Thoracic aorta (tissue), 2 donors: ENCODE measurements at places on chromosomes 4 and X. TPM values are rescaled to one million over a fixed set of nuclear protein-coding genes. Genes with fewer than 3 reads are reported as not detected.

The GPRIN3 gene
- 9.0 TPM for total RNA-seq

The ZNF732 gene
- total RNA-seq = 0.27 TPM

The L1CAM gene
- total RNA-seq = 1.1 TPM

The HCCS gene
- total RNA-seq = 4.9 TPM

DNA sequence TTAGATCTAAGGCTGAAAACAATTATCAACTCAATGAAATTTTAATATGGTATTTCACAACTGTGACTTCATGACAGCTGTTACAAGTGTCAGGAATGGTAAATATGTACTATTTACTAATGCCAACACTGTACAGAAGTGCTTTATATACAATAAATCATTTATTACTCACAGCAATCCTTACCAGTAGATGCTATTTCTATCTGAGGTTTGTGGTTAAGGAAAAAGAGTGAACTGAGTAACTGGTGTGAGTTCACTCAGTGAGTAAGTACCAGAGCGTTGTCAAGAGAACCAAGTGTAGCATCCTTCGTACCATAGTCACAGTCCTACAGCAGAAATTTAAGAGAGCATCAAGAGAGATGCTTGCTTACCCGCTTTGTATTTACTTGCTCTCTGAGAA lies 23.3 kb downstream of the MTHFD2L start:
- H3K4me1 ChIP-seq = no peaks in the 10 kb centered on the region
- H3K4me3 ChIP-seq = no peak overlapping the region
- no peaks in the 10 kb centered on the region for H3K27me3 ChIP-seq
- no peak for DNase-seq
- no peaks in the 10 kb centered on the region for H3K36me3 ChIP-seq

DNA sequence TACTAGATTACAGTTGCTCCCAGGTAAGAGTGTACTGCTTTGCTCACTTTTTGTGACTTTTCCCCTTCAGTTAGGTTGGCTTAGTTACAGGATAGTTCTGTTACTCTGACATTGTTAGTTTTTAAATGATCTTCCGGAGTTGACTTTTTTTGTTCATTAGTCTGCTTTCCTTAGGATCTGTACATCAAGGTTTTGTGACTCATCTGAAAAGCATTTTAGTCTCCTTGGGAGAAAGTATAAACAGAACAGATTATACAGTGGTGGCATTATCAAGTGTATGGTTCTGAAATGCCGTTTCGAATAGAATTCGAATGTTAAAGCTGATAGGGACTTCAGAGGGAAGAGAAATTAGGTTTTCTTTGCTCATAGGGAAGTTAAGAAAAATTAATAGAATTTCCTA lies 63.3 kb downstream of the USP9X start:
- no peaks in the 10 kb centered on the region for H3K4me1 ChIP-seq
- peaks cover 5% of the 10 kb centered on the region for H3K36me3 ChIP-seq
- no peak overlapping the region for H3K4me3 ChIP-seq
- DNase-seq = no peak
- no peak overlapping the region for H3K27ac ChIP-seq

- peaks cover 5% of the 10 kb centered on the region for H3K4me1 ChIP-seq
- no peak overlapping the region for H3K4me3 ChIP-seq
- no peak for DNase-seq
- H3K27ac ChIP-seq = no peak overlapping the region
- H3K27me3 ChIP-seq = no peaks in the 10 kb centered on the region
Observed at GRCh38 chr4:125486351-125486750, 171.6 kb downstream of the FAT4 start.

DNA sequence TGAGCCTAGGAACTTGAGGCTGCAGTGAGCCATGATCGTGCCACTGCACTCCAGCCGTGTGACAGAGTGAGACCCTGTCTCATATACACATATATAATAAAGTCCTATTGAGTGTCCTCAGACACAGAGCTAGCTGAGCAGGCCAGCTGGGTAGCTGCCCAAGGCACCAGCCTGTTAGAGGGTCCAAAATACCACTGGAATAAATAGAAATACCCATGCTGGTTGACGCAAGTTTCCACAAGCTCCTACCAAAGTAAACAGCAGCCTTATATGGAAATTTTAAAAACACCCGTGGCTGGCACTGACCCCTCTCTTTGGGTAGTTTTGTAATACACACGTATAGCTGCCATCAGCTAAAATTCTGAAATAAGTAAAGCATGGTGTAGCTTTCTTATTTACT lies 348.6 kb downstream of the BCOR start:
- H3K36me3 ChIP-seq = no peaks in the 10 kb centered on the region
- H3K4me1 ChIP-seq = peaks cover 7% of the 10 kb centered on the region
- no peak for DNase-seq
- H3K27me3 ChIP-seq = no peaks in the 10 kb centered on the region

DNA sequence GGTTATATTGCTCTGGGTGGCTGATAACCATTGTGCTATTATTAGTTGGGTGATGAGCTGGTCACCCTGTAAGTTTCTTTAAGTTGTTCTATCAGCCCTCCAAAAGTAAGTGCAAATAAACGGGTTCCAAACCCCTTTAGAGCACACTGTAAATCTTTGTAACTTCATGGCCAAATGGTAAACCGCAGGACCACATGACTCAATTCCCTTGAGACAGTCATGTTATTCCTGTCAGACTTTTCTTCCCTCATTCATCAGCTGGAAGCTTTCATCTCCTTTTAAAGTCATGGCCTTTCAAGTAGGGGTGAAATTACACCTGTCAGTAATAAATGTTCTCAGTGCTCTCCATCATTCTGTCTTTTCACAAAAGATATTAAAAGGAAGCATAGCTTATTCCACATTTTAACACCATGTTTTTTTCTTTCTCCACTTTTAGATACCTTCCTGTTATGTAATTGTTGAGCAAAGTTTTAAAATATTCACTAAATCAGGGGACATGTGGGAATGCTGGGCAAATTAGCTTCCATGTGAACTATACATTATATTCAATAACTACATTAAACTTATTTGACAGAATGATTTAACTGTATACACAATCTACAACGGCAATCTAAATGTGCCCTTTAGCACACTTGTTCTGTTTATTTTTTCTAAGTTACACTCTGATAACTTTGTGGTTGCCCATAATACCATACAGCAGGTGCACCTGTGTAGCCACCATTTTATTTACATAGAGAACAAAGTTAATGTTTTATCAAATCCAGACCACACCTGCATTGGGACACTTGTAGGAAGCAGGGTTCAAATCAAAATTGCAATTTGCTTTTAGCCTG lies 275.5 kb downstream of the CFAP299 start:
- no peak overlapping the region for H3K4me3 ChIP-seq
- no peak for DNase-seq
- no peaks in the 10 kb centered on the region for H3K27me3 ChIP-seq
- H3K36me3 ChIP-seq = no peaks in the 10 kb centered on the region
- H3K4me1 ChIP-seq = no peaks in the 10 kb centered on the region
- H3K27ac ChIP-seq = no peak overlapping the region

DNA sequence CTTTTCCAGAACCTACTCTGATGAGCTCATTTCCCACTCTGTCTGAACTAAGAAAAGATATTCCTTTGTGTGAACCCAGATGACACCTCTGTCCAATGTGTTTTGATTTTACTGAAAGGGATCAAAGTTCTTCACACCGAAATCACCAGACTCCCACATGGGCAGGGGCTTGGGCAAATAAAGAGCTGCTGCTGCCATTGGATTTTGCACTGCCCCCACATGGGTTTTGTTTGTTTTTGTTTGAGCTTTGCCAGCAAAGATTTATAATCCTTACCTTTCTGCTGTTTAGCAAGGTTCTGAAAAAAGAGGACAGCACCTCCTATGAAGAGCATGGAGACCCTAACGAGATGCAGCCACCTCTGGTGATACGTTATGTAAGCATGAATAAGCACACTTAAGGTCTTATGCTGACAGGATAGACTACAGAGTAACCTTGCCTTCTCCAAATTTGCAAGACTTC lies 44.3 kb downstream of the HSD17B13 start:
- no peak for DNase-seq
- no peak overlapping the region for H3K4me3 ChIP-seq
- no peaks in the 10 kb centered on the region for H3K36me3 ChIP-seq
- no peaks in the 10 kb centered on the region for H3K27me3 ChIP-seq
- no peaks in the 10 kb centered on the region for H3K4me1 ChIP-seq

- H3K27me3 ChIP-seq = no peaks in the 10 kb centered on the region
- no peaks in the 10 kb centered on the region for H3K4me1 ChIP-seq
- H3K4me3 ChIP-seq = no peak overlapping the region
- DNase-seq = no peak
- H3K27ac ChIP-seq = no peak overlapping the region
- no peaks in the 10 kb centered on the region for H3K36me3 ChIP-seq
Observed at GRCh38 chr4:23234018-23234417, 541.3 kb downstream of the GBA3 start.

DNA sequence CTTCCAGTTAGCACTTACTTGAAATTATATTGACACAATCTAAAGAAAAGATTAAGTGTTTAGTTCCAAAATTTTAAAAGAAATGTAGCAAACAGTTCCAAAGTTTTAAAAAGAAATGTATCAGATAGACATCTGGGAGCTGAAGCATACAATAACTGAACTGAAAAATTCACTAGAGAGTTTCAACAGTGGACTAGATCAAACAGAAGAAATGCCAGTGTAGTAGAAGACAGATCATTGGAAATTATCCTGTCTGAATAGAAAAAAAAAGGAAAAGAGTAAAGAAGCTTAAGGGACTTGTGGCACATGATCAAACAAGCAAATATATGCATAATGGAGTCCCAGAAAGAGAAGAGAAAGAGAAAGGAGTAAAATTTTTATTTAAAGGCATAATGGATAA lies 261.4 kb downstream of the LAS1L start:
- H3K36me3 ChIP-seq = no peaks in the 10 kb centered on the region
- H3K27me3 ChIP-seq = no peaks in the 10 kb centered on the region
- H3K27ac ChIP-seq = no peak overlapping the region
- H3K4me3 ChIP-seq = no peak overlapping the region
- H3K4me1 ChIP-seq = no peaks in the 10 kb centered on the region

GRCh38 chr4:13309751-13310150 lies 174.4 kb downstream of the RAB28 start:
- H3K27ac ChIP-seq = no peak overlapping the region
- no peak for DNase-seq
- no peaks in the 10 kb centered on the region for H3K36me3 ChIP-seq
- H3K4me3 ChIP-seq = no peak overlapping the region
- H3K27me3 ChIP-seq = no peaks in the 10 kb centered on the region

GRCh38 chr4:1741208-1741607 lies 19.9 kb downstream of the TACC3 start:
- no peaks in the 10 kb centered on the region for H3K4me1 ChIP-seq
- peaks cover 7% of the 10 kb centered on the region for H3K36me3 ChIP-seq
- H3K27me3 ChIP-seq = no peaks in the 10 kb centered on the region
- no peak for DNase-seq

GRCh38 chr4:188387179-188387791 lies 248.0 kb downstream of the TRIML1 start:
- H3K4me3 ChIP-seq = no peak overlapping the region
- H3K4me1 ChIP-seq = no peaks in the 10 kb centered on the region
- no peak overlapping the region for H3K27ac ChIP-seq
- H3K36me3 ChIP-seq = no peaks in the 10 kb centered on the region

DNA sequence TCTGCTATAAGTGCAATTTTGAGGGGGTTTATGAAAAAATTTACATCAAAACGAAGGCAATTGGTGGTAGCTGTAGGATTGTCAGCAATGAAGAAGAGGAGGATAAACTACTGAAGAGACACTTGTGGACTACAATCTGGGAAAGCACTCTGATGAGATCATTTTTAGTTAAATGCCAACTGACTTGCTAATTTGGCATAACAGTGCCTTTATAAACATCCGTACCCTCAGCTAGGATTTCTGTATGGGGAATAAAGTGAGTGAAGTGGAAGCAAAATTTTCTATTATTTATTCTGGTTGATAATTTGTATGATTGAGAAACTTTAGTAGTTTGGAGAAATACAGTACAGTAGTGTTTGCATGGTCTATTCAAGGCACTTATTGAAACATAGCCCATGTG lies 11.2 kb upstream of the GNRHR start:
- no peak overlapping the region for H3K27ac ChIP-seq
- H3K36me3 ChIP-seq = no peaks in the 10 kb centered on the region
- no peaks in the 10 kb centered on the region for H3K27me3 ChIP-seq
- H3K4me1 ChIP-seq = no peaks in the 10 kb centered on the region
- no peak overlapping the region for H3K4me3 ChIP-seq

- no peak for DNase-seq
- no peak overlapping the region for H3K27ac ChIP-seq
- H3K36me3 ChIP-seq = no peaks in the 10 kb centered on the region
- H3K4me1 ChIP-seq = peaks cover 2% of the 10 kb centered on the region
- no peaks in the 10 kb centered on the region for H3K27me3 ChIP-seq
Observed at GRCh38 chr4:139889901-139890300, 224.3 kb downstream of the MGST2 start.
